ENCODE measurements at places on chromosomes 12 and 14.
A peak's percentile ranks its signal among the peaks of the same experiment; 100 is the strongest.

- DNase-seq: no peak
Measured at GRCh38 chr12:122412851-122413433, 9.5 kb downstream of the CLIP1 start.

DNA sequence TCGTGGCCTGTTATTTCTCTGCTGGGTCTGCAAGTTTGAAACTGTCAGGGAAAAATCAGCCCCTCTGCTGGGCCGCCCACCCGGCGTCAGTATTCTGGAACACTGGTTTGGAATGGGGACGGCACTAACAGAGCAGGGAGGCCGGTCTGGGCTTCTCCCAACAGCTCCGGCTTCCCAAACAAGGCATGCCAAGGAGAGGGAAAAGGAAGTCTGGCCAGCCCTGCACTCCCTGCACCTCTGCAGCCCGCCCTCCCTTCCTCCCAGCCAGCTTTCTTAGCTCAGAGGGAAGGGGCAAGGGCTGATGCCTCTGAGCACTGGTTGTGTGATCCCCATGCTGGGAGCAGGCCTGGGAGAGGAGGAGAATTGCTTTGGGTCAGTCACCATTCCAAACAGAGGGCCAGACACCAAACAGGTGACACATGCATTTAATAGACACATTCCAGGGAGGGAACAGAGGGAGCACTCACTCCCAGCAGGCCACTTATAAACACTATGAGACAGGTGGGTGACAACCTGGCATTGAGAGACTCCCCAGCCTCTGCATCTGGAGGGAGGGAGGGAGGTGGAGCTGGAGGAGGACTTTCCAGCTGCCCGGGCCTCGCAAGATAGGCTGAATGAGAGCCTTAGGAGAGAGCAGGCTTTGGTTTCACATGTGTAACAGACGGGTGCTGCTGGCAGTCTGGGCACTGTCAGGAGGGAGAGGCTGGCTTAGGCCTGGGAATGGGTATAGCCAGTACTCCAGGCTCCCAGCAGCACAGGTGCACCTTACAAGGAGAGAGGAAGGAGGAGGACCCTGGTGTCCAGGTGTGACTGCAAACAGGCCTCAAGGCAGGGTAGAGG, 10.3 kb downstream of the KRT75 start:
- no peak for DNase-seq

DNA sequence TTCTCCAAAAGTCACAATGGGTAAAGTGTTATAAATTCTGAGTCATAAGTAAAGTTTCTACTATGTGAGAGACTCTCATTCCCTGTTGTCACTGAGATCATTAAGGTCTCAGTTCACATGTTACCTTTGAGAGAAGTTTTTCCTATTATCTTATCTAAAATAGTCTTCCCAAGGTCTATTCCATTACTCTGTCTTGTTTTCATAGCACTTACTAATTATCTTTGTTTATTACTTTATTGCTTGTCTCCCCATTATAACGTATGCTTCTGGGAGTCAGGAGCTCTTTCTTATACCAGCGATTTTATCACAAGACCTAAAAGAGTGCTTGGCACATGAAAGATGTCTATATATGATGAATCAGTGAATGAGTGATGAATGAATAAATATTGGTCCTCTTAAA, 1001.9 kb downstream of the DIO2 start:
- DNase-seq: no peak

DNA sequence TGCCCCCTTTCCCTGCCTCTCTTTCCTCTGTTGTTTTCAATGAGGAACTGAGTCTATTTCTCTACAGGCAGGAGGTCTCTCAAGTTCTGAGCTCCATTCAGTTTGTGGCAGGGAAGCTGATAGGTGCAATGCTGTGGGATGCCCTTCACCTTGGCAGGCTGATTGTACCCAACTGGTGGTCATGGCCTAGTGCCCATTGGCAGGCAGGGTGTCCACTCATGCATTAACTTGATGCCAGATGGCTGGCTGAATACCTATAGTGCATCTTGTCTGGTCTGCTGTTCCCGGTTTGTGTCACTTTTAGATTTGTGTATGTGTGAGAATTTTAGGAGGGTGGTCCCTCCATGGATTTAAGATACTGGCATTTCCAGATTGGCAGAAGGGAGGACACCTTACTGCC, 20.0 kb upstream of the ITGA5 start:
- no peak for DNase-seq

DNA sequence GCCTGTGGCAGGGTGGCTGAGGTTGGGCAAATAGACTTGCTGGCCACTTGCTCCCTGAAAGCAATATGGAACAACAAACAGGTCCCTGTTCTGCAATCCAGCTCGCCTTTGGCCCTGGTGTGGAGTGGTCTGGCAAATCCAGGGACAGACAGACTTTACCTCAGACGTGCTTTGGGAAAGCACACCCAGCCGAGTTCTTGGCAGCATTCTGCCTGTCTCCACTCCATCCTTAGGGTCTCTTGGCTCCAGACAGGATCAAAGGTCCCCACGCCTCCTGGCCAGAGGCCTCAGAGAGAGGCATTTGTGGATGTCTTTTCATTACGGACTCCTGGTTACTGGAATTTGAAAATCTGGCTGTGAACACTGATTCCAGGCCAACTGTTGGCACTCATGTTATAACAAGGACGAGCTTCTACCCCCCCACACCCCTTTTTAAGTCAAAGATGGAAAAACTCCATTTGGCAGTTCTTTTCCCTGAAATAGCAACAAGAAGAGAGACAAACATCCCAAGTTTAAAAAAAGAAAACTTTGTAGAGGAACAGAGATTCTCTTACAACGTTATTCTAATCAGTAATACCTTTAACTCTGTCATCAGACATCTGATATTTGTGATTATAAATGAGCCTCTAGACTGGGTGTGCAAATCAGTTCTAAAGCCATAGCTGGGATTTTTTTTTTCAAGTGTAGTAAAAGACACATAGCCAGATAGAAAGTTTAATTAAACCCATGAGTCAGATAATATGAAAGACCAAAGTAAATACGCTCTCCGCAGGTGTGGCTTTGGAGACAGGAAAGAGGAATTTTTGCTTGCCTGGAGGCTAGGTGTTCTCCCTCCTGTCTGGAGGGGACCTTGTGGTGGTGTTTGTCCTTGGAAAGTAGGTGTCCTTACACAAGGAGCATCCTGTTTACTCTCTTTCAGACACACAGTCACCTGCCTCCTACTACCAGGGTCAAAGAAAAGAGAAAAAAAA, 60.7 kb downstream of the GALNT8 start:
- peak; percentile 61 for DNase-seq

DNA sequence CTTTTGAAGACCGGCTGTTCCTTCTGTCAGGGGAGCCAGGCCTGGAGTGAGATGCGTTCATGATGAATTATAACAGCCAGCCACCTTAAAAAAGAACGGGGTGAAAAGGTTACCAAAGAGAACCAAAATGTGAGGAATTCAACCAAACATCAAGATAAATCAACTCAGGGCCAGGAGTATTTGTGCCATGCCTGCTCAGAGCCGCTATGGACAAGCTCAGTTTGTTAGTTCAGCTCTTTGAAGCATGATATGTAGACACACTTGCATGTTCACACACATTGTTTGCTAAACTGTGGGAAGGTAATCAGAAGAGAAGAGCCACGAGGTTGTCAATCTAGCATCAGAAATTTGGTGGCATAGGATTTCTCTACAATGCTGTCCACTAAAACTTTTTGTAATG, 367.4 kb upstream of the TBX3 start:
- DNase-seq: no peak

DNA sequence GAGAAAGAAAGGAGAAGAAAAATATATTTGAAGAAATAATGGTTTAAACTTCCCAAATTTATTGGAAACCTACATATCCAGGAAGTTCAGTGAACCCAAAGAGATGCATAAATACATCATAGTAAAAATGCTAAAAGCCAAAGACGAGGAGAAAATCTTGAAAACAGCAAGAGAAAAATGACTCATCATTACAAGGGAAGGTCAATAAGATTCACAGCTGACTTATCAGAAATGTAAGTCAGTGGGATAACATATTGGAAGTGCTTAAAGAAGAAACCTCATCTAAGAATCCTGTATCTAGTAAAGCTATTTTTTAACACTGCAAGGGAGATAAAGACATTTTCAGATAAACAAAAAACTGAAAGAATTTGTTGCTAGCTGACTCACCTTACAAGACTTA, 19.9 kb downstream of the RIC8B start:
- DNase-seq: no peak

DNA sequence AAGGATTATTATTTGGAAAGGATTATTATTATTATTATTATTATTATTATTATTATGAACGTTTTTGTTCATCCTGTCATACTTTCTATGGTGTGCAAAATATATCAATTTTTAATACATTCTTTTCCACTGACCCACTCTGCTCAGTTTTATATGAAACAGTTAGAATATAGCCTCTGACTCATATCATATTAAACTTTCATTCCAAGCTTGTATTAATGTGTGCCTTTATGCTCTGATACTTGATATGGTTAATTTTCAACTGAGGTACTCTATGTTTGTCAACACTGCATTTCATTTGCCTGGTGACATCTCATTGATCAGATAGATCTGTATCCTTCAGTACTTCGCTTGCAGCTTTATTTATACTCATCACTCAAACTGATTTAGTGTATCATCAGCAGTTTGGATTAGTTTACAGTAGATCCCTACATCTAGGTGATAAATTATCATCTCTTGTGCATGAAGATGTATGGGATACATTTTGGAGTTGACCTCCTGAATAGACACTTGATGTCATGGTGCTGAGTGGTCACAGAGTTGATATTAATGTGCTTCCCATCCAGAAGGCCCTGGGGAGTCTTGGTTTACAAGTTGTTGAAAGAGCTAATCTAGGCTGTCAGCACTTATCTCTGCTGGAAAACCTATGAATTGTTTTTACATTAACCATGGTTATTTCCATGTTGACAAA, 271.8 kb downstream of the TRHDE start:
- no peak for DNase-seq

- no peak for DNase-seq
Measured at GRCh38 chr14:28577711-28578131, 188.9 kb upstream of the FOXG1 start.

GRCh38 chr14:91111443-91111842, 2.4 kb upstream of the DGLUCY start:
- DNase-seq: no peak

GRCh38 chr12:64256166-64256800, 34.2 kb upstream of the KICS2 start:
- DNase-seq: peak; percentile 94

GRCh38 chr12:132268674-132269073, 60.7 kb downstream of the GALNT9 start:
- DNase-seq: no peak

DNA sequence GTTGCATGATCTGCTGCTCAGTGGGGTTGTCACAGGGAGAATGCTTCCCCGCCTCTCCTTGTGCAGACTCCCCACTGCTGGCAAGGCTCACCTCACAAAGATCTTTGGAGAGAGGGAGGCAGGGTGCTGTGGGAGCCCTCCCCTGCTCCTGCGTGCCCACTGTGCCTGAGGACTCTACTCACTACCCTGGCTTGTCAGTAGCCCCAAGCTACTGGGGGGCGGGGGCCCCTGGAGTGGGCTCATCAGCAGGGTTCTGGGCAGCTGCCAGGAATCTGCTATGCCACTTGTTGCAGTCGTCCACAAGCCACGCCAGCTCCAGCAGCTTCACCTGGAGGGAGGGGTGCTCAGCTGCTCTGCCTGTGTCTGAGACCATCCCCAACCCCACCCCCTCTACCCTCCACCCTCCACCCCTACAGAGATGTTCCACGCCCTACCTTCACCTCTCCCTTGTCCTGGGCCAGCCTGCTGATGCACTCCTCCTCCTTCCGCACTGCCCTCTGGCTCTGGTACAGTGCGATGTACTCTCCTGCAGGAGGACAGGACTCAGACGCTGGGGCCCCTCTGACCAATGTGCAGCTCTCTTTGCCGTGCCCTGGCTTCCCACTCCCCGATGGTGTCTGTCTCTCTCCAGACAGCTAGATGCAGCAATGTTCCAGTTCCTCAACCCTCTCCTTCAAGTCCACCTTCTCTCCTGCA, 14.2 kb upstream of the BLTP3B start:
- no peak for DNase-seq

GRCh38 chr12:91741932-91742331, 403.7 kb downstream of the BTG1 start:
- DNase-seq: no peak

- DNase-seq: no peak
Measured at GRCh38 chr14:85125291-85125670, 404.7 kb upstream of the FLRT2 start.
